NCI-H1092 (cell line): ENCODE measurements at places on chromosomes 5 and 9.
A peak's percentile ranks its signal among the peaks of the same experiment; 100 is the strongest.

DNA sequence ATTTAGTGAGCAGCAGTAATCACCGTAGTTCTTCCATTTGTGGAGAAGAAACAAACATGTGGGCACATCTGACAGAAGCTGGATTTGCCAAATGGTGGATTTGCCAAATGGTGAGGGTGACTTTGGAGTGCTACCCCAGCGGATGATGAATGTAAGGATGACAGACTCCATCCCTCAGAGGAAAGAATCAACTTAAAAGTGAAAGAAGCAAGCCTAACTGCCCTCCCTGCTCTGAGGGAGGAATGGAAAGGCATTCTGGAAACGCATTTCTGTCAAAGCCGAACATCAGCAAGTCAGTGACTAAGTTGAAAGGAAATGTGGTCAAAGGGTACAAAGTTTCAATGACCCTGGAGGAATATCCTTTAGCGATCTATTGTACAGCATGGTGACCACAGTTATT lies 143.5 kb downstream of the GPBP1 start:
- no peak for DNase-seq

DNA sequence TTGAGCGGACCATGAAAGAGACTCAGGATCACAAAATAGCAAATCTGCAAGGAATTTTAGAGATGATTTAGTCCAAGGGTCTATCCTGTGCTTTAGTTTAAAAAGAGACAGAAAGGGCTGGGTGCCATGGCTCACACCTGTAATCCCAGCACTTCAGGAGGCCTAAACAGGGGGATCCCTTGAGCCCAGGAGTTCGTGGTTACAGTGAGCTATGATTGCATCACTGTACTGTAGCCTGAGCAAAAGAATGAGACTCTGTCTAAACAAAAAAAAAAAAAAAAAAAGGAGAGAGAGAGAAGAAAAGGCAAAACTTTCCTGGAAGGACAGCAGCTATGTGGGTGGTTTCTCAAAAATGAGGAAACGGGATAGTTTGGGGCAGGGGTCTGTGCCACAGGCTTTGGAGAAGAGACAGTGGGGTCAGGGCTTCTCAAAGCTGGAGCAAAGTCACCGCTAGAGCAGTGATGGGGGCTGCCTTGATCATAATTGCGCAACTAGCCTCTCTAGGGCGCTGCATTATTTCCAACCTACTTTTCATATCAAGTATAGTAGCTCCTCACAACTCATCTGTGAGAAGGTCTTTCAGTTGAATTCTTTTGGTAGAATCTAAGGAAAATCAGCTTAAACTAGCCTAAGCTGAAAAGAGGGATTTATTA lies 8.5 kb upstream of the ANKH start:
- no peak for DNase-seq

- no peak for DNase-seq
Observed at GRCh38 chr5:179271821-179272325, 73.4 kb downstream of the ADAMTS2 start.

DNA sequence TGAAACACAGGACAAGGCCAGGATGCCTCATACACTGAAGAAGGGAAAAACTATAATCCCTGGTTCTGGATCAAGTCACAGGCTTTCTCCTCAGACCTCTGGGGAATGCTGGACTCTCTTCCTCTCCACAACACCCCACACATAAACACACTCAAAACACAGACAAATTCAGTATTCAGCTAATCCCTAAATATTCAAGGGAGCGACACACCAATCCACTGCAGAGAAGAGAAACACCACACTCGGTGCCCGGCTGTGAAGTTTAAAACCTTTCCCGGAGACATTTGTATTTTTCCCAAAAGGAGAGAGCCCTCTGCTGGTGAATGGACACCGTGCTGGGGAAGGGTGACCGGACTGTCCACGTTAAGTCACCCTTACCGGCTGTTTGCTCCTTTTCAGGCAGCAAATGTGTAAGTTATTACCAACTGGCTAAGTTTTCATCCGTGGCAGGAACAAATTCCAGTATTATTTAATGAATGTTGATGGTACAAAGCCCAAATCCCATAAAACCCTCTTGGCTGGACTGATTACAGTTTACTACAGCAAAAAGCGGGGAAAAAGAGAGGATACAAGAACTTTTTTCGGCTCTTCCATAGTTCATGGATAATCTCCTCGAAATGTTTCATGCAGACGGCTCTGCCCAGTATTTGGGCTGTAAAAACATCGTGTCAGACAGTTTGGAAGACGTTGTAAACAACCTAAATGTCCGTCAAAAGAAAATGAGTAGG lies 130.9 kb upstream of the SLC30A5 start:
- DNase-seq, result peak; percentile 17

- no peak for DNase-seq
Observed at GRCh38 chr5:167460449-167461020, 830.9 kb upstream of the WWC1 start.

DNA sequence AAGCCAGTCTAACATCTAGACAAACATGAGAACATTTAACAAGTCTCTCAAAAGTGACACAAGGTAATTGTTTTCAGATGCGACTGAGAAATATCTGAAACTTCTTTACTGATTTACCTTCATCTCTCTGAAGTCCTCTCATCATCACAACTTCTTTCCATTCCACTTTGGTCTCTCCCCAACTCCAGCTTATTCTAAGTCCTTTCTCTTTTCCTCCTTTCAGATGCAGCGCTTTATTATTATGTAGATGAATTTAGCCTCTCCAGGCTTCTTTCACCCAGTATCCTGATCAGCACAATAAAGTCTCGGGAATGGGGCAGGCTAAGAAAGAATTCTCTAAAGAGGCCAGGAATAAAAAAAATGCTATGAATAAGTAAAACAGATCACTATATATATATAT lies 128.0 kb downstream of the KCTD16 start:
- DNase-seq, result no peak

DNA sequence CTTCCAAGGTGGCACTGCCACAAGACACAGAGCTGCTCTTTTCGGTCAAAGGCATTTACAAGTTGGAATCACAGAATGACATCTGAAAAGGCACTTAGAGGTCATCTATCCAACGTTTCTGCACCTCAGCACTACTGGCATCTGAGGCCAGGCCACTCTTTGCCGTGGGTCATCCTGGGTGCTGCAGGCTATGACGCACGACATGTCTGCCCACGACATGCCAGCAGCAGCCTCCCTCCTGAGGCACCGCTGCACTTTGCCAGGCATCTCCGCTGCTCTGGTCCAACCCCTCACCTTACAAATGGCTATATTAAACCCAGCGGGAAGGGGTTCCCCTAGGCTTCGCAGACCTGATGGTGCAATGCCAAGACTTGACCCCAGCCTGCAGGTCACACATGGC lies 8.1 kb downstream of the SURF4 start:
- no peak for DNase-seq

DNA sequence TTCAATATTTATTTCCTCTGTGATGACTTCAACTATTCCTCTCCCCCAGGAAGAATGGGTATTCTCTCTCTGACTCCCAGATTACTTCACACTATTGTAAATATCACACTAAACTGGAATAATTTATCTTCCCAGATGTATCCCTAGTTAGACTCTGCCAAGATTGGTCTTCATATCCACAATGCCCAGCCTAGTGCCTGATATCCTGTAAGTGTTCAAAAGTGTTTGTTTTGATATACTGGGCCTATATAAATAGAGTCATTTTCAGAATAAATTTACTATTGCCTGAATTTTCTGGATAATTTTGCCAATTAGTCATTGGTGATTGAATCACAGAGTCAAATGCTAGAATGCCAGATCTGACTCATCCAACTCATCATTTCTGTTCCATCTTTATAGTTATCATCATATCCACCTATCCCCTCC lies 143.7 kb upstream of the TNC start:
- no peak for DNase-seq

- no peak for DNase-seq
Observed at GRCh38 chr9:100890321-100890720, 138.2 kb upstream of the PLPPR1 start.

- DNase-seq, result no peak
Observed at GRCh38 chr5:10339958-10340357, 13.5 kb upstream of the MARCHF6 start.

GRCh38 chr9:127096208-127096607 lies 26.2 kb downstream of the ANGPTL2 start:
- no peak for DNase-seq

DNA sequence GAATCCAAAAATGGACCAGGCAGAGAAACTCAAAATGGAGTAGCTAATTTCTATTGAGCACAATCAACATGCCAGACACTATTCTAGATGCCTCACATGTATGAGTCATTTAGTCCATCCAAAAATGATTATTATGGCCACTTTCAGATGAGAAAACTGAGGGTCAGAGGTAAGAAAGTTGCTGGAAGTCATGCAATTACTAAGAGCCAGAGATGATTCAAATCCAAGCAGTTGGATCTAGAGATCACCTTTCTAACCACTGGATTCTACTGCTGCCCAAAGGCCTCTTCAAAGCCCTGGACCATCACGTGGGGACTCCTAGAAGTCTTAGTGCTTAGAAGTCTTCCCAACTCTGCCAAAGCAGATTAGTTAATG lies 51.8 kb upstream of the HMHB1 start:
- no peak for DNase-seq

- no peak for DNase-seq
Observed at GRCh38 chr5:5340206-5340729, 82.2 kb upstream of the ICE1 start.

DNA sequence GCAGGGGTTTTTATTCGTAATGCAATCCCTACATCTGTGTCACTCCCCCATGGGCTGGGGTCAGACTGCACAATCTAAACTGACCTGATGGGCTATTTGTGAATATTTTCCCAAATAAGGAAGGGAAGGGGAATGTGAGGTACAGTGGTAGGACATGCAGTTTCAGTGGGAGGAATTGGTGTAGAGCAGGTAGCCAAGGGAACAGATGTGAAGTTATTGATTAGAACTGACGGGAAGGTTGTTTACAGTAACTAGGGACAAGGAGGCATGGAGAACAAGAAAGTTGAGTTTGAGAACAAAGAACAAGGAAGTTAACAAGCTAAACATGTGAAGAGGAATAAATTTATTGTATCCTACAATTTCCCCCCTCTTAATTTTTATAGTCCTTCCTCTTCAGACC lies 104.8 kb downstream of the CFAP95 start:
- no peak for DNase-seq

GRCh38 chr5:62719061-62719720 lies 140.6 kb downstream of the LRRC70 start:
- no peak for DNase-seq

GRCh38 chr5:124056326-124056990 lies 544.5 kb downstream of the CSNK1G3 start:
- DNase-seq, result no peak

DNA sequence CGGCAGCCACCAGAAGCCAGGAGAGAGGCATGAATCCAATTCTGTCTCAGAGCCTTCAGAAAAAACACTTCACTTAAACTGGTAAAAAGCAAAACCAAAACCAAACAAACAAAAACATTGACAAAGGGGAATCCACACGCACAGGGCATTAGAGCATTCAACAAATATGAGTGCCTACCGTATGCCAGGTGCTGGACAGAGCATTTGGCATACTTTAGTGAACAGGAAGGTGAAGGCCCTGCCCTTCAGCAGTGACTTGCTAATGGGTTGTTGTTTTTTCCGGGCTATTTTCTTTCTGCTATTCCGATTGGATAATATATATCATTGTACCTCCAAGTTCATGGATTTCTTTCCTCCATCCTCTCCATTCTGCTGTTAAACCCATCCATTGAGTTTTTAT lies 71.7 kb upstream of the RUFY1 start:
- DNase-seq, result no peak

GRCh38 chr9:81636255-81636599 lies 53.1 kb downstream of the TLE1 start:
- no peak for DNase-seq

DNA sequence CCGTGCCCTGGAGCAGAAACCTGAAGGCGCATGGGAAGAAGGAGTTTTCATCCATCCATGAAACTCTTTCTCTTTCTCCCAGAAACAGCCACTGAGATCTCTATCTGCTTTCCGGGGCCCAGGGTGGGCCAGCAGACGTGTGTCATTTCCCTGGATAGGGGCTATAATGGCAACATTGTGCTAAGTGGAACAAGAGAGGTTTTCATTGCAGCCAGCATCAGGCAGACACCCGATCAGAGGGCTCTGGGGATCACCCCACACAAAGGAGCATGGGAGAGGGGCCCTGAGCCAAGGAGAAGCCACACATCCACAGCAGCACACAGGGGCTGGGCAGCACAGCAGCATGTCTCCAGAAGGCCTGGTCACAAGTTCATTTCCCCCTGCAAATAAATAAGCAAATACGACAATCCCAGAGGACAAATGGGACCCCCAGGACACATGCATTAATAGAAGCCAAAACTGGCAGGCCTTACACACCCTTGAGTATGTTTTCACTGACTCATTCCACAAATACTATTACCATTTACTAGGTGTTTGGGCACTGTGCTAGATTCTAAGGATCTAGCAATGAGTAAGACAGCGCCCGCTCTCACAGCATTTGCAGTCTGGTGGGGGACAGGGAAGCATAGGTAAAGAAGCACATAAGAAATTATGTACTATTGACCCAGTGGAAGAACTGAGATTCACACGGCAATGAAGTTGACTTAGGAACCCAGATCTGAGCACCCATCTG lies 4.3 kb upstream of the AFAP1L1 start:
- no peak for DNase-seq

- peak; percentile 1 for DNase-seq
Observed at GRCh38 chr5:110105692-110106091, 416.0 kb downstream of the MAN2A1 start.

GRCh38 chr5:78576376-78576775 lies 72.2 kb downstream of the LHFPL2 start:
- DNase-seq, result no peak

GRCh38 chr5:144173766-144174165 lies 3.1 kb downstream of the KCTD16 start:
- DNase-seq, result no peak

DNA sequence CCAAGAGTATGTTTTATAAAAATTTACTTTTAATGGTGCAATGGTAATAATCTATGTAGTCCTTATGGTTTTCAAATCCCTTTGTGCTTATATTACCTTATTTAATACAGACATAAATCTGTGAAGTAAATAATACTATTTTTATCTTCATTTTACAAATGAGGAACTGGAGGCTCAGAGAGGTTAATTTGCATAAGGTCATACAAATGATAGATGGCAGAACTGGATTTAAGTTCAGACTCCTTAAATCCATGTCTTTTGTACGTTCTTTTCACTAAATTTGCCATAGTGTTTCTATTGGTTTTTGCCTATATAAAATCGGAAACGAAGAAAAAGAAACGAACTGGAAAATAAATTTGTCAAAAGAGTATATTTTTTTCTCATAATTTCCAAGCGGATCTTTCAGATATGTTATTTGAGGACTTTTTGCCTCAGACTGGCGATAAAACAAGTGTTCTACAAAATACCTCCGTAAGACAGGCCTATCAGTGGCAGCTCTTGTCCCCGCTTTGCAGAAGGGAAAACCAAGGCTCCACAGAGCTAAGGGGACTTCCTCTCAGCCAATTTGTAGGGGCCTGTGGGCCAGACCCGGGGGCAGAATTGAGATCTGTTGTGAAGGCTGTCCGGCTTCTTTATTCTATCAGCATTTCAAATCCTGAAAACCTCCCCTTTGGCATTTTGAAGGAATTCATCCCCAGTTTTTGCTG lies 1.1 kb upstream of the TNFAIP8 start:
- no peak for DNase-seq

GRCh38 chr5:137605411-137605810 lies 106.3 kb upstream of the SPOCK1 start:
- no peak for DNase-seq

GRCh38 chr5:107322936-107323335 lies 347.8 kb downstream of the EFNA5 start:
- no peak for DNase-seq

- DNase-seq, result no peak
Observed at GRCh38 chr5:142183561-142183960, 75.0 kb downstream of the NDFIP1 start.

GRCh38 chr9:77221431-77221830 lies 44.1 kb downstream of the VPS13A start:
- no peak for DNase-seq

- no peak for DNase-seq
Observed at GRCh38 chr5:169164481-169164925, 136.4 kb downstream of the SLIT3 start.
